Fibroblast of skin of right quadriceps (primary cell): ENCODE measurements at places on chromosomes 5 and 9.
A peak's percentile ranks its signal among the peaks of the same experiment; 100 is the strongest.

GRCh38 chr9:114315723-114316363 is 7.1 kb upstream of the ORM1 start:
- no peak for DNase-seq

- no peak for DNase-seq
These were observed 4.4 kb downstream of the PHF2 start for GRCh38 chr9:93580654-93581380.

GRCh38 chr9:124455820-124456219 is 5.6 kb downstream of the ADGRD2 start:
- no peak for DNase-seq

GRCh38 chr5:168216989-168217388 is 74.5 kb upstream of the WWC1 start:
- DNase-seq = no peak

- DNase-seq = no peak
These were observed 193.7 kb downstream of the TTC39B start for GRCh38 chr9:15113288-15113687.

GRCh38 chr9:83220730-83221129 is 157.8 kb upstream of the RASEF start:
- peak; percentile 40 for DNase-seq

GRCh38 chr5:443239-444151 is 519 bp downstream of the EXOC3 start:
- DNase-seq = no peak

GRCh38 chr5:18281947-18282581 is 647.8 kb downstream of the TAF11L14 start:
- DNase-seq = peak; percentile 55

DNA sequence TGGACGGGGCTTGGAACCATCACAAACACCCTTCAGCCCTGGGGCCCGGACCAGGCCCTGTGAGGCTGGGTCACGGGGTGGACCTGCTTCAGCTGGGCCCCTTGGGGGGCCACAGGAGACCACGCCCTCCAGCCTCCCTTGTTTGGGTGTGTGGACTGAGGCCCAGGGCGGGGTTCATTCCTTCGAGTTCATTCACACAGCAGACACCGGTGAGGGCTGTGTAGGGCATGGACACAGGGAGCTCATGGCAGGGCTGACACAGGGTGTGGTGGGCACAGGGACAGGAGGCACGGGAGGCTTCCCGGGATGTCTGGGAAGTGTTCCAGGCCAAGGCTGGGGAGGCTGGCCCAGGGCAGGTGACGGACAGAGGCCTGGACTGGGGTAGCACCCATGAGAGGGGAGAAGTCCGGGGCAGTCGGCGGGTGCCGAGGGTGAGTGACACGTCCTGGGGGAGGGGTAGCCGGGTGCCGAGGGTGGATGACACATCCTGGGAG is 8.9 kb downstream of the DNLZ start:
- DNase-seq = no peak

DNA sequence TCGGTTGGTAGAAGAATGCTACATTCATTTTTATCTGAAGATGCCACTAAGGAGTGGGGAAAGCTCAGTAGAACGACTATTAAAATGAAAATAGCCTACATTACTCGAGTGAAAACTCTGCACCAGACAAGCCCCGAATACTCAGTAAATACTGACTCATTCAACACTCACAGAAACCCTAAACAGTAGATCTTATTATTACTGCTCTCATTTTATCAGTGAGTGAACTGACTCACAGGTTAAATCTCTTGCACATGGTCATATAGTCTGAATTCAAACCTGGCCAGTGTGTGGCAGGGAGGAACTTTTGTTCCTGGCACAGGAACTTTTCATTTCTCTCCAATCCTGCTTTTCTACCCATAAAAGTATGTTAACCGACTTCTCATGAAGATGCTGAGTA is 9.6 kb upstream of the PAPPA start:
- DNase-seq = peak; percentile 68

DNA sequence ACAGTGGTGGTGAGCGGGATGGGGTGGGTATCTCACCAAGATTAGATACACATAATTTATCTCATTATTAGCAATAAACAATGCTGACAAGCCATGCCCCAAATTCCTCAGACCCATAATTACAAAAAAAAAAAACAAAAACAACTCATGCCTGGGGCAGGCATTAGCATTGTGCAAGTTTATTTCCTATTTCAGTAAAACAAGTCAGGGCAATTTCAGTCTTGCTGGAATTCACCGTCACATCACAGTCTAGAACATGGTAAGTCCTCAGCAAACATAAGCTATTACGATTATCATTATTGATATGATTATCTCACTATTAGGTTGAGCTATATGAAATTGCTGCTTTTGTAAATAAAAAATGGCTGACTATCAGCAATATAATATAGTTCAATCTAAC is 57.5 kb upstream of the GNAQ start:
- DNase-seq = no peak

- DNase-seq = peak; percentile 87
These were observed 2052.0 kb upstream of the C9orf72 start for GRCh38 chr9:29625292-29625731.

- peak; percentile 53 for DNase-seq
These were observed 54.9 kb downstream of the NDST1 start for GRCh38 chr5:150562832-150563231.

GRCh38 chr5:178232124-178232919 is at the start of gene PHYKPL:
Gene PHYKPL, minus strand, starts transcription at chr5:178232802. Its CDS starts 252 bp downstream, at chr5:178232550.
- DNase-seq = peak; percentile 71

- DNase-seq = no peak
These were observed 86.4 kb downstream of the NR3C1 start for GRCh38 chr5:143316844-143317631.

DNA sequence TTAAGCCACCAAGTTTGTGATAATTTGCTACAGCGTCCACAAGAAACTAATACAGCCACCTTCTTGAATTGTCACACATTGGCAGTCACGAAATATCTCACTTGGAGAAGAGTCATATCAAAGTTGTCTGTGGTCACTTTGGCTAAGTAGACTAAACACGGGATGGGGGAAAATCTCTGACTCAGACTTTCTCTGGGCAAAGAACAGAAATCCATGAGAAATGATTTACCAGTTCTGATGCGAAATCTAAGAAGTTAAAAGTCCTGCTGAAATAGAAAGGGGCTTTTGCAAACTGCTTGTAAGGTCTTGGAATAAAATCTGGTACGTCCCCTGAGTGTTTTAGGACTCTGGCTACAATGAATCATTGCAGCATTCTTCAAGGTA is 158.4 kb downstream of the COL23A1 start:
- DNase-seq = peak; percentile 43

DNA sequence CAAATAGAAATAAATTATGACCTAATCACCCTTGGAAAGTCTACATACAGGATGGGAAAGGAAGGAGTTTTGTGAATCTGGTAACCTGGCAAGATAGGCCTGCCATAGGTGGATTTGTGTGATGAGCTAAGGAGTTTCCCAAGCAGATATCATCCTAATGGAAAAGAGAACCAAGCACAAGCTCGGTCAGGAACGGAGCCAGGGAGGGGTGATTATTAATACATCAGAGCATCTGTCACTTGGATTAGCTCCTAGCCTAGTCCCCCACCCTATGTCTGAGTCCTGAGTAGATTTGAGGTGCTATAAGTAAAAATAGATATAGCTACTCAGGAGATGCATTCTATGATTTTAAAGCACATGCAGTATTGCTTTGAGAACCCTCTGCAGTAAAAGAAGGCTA is 57.3 kb upstream of the SMARCA2 start:
- DNase-seq = no peak

DNA sequence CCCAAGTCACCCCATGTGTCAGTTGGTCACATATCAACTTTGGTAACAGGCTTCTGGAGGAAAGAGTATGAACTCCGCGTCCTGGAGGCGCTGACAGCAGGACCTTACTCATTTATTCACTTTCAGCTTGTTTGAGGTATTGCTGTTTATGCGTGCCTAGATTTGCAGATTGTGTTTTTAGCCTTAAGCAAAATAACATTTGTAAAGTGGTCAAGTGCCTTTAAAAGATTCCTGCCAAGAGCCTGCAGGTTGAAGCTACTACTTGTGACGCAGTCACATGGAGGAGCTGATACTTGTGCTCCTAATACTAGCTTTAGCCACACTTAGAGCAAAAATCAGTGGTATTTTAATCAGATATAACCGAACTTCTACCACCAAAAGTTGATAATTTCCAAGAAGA is 351.3 kb downstream of the ADGRV1 start:
- DNase-seq = no peak

GRCh38 chr5:126544087-126544740 is 50.8 kb downstream of the ALDH7A1 start:
- DNase-seq = peak; percentile 23

GRCh38 chr5:14161825-14162556 is 18.8 kb downstream of the TRIO start:
- no peak for DNase-seq

DNA sequence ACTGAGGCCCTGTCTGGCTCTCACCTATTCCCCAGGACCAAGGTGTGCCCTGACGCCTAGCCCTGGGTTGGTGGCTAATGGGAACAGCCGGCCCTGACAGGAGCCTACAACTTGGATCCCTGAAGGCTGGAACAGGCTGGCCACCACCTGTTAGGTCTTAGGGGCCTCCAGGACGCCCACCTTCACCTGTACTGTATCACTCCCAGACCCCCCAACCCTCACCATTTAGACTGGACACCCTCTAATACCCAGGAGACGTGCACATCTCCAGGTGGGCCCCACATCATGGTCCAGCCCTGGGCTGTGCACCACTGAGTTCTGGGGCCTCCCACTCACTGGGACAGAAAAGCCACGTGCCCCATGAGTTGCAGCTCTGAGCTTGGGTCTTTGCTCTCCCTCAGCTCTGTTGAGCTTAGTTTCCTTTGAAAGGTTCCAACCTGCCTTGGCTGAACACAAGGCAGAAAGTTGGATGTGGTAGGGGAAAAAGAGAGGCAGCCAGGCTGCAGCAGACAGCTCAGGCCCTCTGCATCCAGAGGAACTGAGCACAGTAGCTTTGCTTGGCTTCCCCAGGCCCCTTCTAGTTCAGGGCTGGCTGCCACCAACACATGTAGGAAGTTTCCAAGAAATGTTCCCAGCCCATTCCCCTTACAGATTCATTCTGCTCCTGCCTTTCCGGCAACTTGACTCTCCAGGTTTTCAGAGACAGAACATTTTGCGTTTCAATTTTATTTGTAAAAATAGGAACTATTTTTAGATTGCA is 116.8 kb upstream of the TBC1D2 start:
- DNase-seq = no peak

DNA sequence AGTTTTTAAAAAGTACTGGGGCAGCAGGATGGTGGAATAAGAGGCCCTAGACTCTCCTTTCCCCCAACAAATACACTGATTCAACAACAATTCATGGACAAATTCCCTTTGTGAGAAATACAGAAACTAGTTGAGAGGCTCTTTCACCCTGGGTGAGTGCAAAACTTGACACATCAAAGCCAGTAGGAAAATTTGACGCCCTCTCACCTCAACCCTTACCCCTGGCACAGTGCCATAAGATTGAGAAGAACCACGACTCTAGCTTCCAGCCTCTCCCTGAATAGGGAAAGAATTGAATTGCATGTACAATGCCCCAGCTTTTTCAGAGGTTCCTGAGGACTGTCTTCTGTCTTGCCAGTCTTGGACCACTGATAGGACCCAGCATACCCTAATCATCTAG is 12.3 kb downstream of the KIF4B start:
- DNase-seq = no peak
